ENCODE measurements at places on chromosomes 5 and 9. TPM values are rescaled to one million over a fixed set of nuclear protein-coding genes. Genes with fewer than 3 reads are reported as not detected.

The RNF183 gene
- total RNA-seq: 0.14 TPM

The SYNPO gene
- 0.28 TPM for total RNA-seq

The RIMOC1 gene
- 24.3 TPM for total RNA-seq

The PRLR gene
- total RNA-seq: not detected

DNA sequence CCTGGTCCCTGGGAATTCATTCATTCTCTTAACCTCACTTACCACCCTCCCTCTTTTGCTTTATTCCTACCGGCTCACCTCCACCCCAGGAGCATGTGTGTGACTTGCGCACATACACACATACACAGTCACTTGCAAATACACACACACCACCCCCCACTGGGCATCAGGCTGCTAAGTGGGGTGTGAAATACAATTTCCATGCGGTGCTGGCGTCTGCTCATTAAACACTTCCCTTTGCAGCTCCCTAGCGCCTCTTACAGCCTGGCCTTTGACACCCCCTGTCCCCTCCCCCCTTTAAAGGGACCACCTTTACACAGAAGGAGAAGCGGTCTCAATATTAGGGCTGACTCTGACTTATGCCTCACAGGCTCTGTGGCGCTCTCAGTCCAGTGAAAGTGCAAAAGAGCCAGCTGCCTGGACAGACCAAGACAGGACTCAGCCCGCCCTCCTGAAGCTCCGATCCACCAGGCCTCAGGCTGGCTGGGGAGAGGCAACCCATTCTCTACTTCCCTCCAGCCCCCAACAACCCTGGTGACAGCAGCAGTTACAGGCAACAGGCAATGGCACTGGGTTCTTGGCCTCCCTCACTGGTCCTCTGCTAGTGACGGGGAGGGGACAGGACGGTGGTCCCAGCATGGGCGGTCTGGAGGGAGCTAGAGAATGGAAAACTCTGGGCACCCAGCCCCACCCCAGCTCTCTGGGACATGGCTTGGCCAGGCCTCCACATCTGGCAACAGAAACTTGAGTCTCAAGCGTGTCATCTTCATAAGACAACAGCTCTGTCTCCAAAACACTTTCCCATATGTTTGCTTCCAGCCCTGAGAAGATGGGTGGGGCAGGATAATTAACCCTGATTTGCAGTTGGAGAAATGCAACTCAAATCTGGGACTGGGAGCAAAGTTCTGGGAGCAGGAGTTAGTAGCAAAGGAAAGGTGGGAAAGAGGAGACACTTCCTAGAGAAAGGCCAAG is 12.0 kb downstream of the ENHO start:
- no peaks in the 10 kb centered on the region for H3K4me1 ChIP-seq
- H3K27ac ChIP-seq: no peak overlapping the region
- no peak for DNase-seq
- H3K4me3 ChIP-seq: no peak overlapping the region

DNA sequence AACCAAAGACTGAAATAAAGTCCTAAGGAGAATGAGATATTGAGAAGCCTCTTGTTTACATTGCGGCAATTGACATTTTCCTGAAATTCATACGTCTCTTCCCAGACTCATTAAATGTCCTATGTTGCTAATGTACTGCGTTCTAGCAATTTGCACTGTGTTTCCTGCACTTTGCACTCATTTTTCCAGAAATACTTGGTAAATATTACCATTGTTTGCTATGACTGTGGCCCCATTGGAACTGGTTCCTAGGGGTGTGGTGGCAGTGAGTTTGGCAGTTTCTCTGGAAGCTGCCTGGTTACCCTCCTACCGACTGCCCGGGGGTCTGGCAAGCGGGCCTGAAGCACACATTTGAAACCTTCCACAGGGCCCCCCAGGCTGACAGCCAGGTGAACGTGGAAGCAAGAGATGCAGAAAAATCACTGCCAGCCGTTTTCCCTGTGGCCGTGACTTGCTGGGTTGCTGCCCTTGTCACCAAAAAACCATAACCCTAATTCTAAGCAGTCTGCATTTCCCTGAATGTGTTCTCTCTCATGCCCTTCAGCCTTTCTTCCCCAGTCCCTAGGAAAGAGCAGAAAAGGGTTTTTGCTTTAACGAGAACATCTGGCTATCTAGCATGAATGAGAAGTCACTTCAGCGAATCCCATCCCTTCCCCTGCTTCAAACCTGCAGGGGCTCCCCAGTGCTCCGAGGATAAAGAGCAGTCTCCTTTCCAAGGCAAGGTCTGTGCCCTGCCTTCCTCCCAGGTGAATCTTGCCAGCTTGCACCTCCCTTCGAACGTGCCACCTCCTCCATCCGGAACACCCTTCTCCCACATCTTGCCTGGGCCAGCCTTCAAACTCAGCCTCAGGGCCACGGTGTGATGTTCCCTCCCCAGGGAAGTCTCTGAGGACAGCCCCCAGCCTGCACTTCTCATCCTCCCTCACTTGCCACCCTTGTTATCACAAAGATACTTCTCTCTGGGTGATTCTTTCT is 84.2 kb downstream of the AK8 start:
- no peak for DNase-seq
- no peak overlapping the region for H3K27ac ChIP-seq
- H3K27me3 ChIP-seq: peaks cover 41% of the 10 kb centered on the region
- H3K4me3 ChIP-seq: no peak overlapping the region
- no peaks in the 10 kb centered on the region for H3K4me1 ChIP-seq
- no peaks in the 10 kb centered on the region for H3K36me3 ChIP-seq

DNA sequence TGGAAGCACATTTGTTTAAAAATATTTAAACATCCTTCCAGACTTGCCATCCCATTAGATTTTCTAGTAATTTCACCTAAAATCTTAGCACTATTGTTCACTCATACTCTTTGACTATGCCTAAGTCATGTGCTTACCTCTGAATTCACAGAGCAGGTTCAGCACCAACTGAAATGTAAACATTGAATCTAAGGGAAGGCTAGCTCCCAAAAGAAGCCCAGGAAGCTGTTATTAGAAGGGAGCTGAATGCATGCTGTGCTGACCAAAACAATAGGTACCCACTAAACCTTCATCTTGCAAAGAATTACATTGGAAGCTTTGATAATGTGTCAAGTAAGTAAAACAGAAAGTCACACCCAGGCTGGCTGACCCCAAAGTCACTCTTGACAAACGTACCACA is 571.3 kb downstream of the GABRG2 start:
- no peak for DNase-seq
- H3K36me3 ChIP-seq: no peaks in the 10 kb centered on the region
- H3K4me3 ChIP-seq: no peak overlapping the region
- H3K4me1 ChIP-seq: no peaks in the 10 kb centered on the region
- H3K27me3 ChIP-seq: no peaks in the 10 kb centered on the region
- H3K27ac ChIP-seq: no peak overlapping the region

GRCh38 chr5:103467831-103468230 is 94.8 kb downstream of the NUDT12 start:
- no peak overlapping the region for H3K27ac ChIP-seq
- no peaks in the 10 kb centered on the region for H3K4me1 ChIP-seq
- no peak for DNase-seq
- H3K36me3 ChIP-seq: no peaks in the 10 kb centered on the region
- H3K4me3 ChIP-seq: no peak overlapping the region
- H3K27me3 ChIP-seq: peaks cover 2% of the 10 kb centered on the region
